Stimulated activated CD4-positive, alpha-beta T cell treated with anti-CD3 and anti-CD28 coated beads, TNF-alpha, amount 100 ng/mL, for 4 hours (primary cell): ENCODE measurements at places on chromosomes 7 and 10.

DNA sequence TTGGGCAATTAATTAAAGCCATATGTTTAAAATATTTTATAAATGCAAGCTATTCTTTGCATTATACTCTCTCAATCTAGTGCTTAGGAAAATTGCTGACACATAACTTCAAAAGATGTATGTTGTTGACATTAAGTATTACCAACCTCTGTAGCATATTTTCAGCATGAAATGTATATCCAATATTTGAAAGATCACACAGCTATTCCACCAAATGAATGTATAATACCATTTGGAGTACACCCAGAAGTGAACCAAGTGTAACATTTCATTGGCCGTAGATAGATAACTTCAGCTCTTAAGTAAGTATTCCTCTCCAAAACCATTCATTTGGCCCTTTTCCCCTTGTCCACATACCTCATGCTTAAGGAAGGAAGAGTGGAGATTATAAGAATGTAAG, 104.6 kb downstream of the HECTD2 start:
- DNase-seq: no peak

DNA sequence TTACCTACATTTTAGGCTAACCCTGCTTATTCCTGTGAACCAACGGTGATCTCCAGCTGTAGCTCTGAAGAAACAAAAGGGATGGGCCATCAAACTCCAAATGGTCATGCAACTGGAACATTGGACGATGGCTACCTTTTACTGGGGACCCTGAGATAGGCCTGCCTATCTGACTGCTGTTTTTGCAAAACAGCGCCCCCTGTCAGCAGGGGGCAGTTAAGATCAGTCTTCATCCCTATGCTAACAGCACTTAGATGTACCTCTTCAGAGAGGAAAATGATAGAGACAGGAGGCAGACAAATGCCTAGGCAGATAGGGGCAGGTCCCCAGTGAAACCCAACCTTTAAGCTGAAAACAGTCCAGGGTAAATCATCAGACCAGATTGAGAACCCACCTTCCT, 1085.4 kb upstream of the SORCS1 start:
- no peak for DNase-seq

GRCh38 chr7:24917510-24918239, 62.3 kb downstream of the OSBPL3 start:
- DNase-seq: no peak

GRCh38 chr7:74722153-74722552, 51.7 kb upstream of the NCF1 start:
- DNase-seq: no peak

DNA sequence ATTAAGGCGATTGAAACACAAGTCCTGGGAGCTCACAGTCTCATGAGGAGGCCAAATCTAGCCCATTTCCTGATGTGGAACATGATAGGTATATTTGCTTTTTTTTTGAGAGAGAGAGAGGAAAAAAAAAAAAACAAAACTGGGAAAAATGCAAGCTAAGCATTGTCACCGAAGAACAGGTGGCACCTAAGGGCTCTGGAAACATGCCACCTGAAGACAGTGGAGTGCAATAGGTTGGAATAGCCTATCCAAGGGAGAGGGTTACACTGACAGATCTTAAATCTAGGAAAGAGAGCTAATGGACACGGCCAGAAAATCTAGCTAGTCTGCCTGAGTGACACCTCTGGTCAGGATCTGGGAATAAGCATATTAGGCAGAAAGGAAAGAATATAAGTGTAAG, 110.2 kb downstream of the SRI start:
- DNase-seq: no peak

DNA sequence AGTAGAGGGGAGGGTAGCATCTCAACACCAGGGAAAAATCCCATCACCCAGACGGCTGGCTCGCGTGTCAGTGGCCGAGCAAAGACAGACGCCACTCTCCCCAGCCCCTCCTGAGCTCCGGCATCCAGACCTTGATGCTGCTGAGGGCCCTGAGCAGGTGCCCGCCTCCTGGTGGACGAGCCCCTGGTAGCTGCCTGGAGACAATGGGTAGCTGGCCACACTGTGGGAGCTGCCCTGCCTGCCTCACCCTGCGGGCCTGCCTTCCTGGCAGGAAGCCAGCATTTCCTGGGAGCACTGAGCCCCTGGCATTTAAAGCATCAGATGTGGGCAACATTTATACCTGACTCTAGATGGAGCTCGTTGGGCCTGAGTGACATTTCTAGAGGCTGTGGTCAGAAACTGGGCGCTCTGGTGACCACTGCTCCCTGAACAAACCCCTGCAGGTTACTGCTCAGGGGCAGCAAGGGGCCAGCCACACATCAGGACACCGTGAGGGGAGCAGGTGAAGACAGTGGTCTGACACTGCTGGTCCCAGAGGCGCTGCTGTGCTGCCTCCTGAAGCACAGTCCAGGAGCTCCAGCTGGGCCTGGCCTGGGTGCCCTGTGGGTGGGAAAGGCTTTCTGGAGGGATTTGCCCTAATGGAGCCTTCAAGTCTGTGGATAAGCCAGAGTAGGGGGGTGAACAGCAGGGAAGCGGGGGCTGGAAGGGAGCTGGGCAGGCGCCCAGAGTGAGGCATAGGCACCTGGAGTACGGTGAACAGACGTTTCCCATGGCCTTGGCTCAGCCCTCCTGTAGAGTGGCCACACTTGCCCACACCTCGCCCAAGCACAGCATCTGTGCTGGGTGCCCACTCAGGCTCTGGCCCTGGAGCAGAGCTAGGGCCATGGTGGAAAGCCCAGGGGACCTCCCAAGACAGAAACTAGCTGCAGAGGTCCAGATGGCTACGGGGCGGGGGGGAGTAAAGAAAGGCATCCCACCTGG, 138.7 kb downstream of the MAPK8 start:
- DNase-seq: no peak

GRCh38 chr7:51340029-51340838, 23.6 kb upstream of the COBL start:
- DNase-seq: no peak

DNA sequence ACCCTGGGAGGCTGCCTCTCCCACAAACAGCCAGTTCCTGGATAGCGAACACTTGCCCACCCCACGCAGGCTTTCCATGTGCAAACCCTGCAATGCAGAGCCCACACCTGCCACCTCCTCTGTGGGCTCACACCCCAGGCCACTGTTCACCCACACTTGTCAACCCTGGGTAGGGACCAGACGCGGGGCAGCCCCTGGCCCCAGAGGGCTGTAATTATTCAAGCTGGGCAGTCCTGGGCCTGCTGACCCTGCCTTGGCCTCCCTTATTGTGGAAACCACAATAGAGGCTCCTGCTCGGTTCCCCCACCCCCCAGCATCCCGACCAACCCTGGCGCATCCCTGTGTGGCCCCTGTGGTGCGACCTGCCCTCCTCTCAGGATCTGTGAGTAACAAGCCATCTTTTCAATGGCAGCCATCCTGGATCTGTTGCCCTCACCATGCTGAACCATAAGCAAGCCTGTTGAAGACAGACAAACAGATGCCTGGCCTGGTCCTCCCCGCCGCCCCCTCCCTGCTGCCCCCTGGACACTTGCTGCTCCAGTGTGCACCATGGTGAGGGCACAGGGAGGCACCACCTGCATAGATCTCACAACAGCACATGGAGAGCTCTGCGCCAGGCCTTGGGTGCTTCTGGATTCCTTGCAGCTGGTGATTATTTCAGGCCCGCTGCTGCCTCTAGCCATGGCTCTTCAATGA, 15.8 kb upstream of the UBE3C start:
- no peak for DNase-seq

- DNase-seq: no peak
Measured at GRCh38 chr7:47322731-47323130, 259.2 kb downstream of the TNS3 start.
